ENCODE measurements at places on chromosomes 16 and 17.
A peak's percentile ranks its signal among the peaks of the same experiment; 100 is the strongest.

DNA sequence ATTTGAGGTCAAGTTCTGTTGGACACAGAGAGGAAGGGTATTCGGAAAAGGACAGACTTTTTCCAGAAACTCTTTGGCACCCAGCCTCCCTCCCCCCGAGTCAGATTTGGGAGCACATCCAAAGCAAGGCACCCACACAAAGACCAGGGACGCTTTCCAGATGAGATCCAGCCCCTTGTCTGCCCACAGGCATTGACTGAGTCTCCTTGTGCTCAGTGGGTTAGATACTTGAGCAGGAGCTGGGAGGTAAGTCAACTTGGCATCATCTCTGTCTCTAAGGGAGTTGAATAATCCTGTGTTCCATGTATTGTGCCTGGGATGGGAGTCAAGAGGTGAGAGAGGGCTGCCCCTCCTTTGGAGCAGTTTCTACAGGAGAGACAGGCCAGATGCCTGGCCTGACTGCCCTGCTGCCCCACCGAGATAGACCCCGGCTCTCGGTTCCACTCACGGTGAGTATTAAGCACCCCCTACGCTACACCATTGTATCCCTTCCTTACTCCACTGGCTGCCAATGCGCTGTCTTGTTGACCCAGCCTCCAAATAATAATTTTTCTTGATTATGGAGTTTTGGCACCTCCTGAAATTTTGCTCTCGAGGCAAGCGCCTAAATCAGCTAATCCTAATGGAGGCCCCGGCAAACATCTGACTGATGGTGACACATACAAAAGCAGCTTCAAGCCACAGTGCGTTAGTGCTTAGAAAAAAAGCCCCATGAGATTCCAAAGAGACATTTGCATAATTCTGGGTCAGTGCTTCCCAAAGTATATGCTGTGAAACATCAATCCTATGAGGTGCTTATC lies 29.6 kb upstream of the MAP3K14 start:
- DNase-seq: no peak

GRCh38 chr17:82300228-82300627 lies 17.2 kb downstream of the CD7 start:
- no peak for DNase-seq

- DNase-seq: no peak
Measured at GRCh38 chr17:6304894-6305612, 129.9 kb downstream of the AIPL1 start.

- no peak for DNase-seq
Measured at GRCh38 chr17:58338454-58338840, 9.9 kb upstream of the TSPOAP1 start.

GRCh38 chr17:38982858-38983746 lies 15.9 kb upstream of the FBXO47 start:
- peak; percentile 41 for DNase-seq

DNA sequence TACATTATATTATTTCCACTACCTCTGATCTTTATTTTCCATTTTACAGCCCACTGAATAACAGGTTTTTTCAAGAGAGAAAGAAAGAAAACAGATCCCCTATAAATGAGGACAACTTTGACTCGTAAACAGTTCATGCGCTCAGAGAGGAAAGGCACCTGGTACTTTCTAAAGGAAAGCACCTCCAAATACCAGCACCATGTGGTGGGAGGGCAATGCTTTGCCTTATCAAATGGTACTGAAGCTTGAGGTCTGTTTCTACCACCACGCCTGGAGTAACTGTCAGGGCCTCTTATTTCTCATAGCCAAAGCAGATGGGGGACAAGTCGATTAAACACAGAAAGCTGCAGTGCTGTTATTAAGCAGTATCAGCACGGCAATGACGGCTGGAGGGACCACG lies 510.3 kb upstream of the ZFHX3 start:
- DNase-seq: no peak

DNA sequence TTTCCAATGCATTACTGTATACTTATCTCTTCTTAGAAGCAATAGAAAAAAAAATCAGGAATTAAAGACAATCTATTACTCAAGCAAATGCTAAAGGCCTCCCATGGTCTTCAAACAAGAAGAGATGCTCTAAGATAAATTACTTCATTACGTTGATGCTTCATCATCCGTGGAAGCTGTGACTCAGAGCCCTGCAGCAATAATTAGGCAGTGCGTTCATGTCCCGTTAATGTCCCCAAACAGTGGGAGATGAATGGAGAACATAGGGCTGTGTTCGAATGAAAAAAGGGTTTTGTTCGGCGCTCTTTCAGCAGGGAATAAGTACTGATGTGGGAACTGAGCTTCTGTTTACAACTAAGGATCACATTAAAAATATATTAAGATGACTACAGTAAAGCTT lies 15.9 kb upstream of the PDXDC1 start:
- DNase-seq: no peak

DNA sequence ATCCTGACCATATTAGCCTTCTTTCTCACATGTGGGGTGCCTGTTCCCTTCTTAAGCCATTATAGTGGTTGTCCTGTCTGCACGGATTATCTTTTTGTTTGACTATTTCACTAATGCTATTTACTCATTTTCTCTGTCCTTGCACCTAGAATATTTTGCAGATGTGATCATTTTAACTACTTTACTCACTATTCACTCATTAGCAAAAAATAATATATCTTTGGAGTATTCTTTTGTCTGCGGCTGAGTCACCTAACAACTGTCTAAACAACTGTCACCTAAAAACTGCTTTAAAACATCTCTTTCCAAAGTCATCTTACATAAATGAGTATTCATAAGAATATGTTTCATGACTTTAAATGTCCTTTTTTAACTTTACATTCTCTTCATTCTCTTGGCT lies 87.4 kb downstream of the KCNJ2 start:
- DNase-seq: no peak

GRCh38 chr17:50904518-50905459 lies 38.6 kb upstream of the TOB1 start:
- no peak for DNase-seq

DNA sequence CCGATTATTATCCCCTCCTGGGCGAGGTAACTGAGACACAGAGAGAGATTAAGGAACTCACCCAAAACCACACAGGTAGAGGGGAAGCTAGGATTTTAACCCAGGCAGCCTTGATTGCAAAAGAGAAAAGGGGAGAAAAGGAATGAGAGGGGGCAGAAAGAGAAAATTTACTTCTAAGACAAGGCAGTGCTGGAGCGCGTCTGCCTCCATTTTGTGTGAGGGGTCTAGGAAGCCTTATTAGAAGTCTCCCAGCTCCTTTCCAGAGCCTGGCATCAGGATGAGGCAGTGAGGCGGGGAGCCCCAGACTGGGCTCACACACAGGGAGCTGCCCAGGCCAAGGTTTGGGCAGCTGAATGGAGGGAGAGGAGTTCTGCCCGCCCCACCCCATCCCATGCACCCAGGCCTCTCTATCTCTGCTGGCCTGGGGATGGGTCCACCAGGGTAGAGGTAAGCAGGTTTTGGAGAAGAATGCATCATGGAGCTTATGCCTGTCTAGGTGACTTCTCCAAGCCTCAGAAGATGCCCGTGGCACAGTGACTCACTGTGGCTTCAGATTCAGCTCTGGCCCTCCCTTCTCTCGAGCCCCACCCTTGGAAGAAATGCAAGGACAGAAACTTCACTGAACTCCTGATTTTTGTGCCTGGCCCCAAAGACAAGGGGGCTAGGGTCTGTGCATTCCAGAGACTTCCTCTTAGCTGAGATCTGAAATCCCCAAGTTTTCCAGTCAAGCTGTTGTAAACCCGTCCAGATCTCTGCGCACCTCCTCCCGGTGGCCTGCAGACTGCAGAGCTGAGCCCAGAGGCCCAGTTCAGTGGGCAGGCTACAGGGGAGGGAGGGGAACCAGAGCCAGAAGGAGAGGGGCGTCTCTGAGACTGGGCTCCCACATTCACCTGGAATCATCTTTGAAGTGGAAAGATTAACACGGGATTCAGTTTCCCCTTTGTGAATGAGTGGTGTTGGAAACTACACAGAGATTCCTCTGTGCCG lies 95.1 kb upstream of the CDH5 start:
- no peak for DNase-seq

DNA sequence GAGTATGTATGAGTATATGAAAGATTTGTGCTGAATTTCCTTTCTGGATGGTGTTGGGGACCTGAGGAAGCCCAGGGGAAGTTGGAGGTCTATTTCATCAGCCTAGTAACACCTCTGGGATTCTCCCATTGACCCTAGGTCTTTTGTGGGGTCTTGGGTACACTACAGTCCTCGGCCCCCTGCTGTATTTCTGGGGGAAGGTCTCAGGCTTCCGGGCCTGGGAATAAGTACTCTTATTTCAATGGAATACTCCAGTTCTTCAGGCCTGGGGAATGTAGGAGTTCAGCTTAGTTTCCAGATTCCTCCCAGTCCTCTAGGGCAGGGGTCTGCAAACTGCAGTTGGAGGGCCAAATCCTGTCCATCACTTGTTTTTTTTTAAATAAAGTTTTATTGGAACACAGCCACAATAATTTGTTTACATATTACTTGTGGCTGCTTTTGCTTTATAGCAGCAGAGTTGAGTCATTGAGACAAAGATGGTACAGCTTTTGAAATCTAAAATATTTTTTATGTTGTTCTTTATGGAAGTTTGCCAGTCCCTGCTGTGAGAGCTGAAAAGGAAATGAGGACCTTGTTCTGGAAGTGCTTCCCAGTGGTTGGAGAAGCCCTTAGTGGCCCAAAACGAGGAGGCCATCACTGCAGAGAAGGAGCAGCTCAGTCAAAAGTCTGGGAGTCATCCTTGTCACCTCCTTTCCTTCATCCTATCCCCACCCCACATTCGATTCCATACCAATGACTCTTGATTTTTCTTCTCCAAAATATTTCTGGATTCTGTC lies 142.5 kb upstream of the HS3ST2 start:
- DNase-seq: no peak

DNA sequence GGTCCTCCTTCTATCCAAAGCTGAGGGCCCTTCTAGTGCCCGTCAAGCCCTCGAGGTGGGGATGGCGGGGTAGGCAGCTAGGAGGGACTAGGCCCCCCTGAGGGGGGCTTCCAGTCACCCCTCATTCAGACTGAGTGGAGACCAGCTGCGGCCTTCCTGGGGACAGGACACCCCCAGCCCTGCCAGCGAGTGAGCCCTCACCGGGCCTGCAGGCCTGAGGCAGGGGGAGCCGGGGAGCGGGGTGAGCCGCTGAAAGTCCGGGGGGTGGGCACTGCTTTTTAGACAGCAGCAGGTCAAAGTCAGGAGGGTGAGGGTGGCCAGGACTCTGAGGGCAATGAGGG lies 8.7 kb upstream of the KREMEN2 start:
- DNase-seq: no peak

- no peak for DNase-seq
Measured at GRCh38 chr17:47894498-47895346, 1.3 kb upstream of the SP2 start.

- no peak for DNase-seq
Measured at GRCh38 chr16:15970202-15970601, 20.8 kb downstream of the ABCC1 start.

DNA sequence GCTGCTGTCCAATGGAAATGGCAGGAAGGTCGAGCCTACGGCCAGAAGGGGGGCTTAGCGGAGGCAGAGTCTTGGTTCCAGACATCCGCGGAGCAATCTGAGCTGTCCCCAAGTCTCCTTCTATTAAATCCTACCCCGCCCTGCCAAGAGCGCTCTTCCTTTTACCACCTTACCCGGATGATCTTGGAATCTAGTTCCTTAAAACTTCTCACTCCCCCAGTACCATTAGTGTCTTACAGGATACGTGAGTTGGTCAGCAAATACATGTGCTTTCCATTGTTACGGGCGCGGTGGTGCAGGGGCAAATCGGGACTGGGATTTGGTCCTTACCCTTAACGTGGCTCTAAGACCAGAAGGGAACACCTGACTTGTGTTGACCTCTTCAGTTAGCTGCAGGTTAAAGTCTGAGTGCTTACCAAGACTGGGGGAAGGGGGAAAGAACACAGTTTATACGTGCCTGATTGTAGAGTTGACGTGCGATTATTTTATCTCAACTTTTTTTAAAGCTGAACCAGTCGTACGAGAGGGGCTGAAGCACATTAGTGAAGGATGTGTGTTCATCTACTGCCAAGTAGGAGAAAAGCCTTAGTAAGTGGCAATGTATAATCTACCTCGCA lies 495 bp downstream of the TXNDC17 start:
- no peak for DNase-seq

DNA sequence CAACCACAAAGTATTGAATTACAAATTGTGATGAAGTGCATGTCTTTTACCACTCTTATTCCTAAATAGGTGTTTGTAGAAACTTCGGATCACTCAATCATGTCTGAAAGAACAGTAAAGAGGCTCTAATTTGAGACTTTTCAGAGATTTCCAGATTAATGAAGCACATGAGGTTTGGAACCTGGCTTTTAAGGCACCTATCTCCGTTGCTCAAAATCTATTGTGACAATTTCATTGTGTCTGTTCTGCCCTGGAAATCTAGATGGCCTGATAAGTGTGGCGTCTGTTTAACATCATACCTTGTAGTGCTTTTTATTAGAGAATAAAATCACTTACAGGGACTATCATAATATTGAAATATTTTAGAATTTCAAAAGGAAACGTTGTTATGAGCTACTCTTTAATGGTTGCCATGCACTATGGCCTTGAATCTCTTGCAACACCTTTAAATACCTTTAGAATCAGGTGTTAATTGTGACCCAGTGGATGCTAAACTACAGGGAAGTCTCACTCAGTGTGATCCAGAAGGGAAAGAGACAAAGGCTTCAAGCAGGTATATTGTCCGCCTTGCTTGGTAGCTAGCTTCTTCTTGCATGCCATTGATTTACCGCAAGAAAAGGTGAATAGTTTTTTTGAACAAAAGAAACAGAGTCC lies 210.3 kb downstream of the CNTNAP4 start:
- no peak for DNase-seq

DNA sequence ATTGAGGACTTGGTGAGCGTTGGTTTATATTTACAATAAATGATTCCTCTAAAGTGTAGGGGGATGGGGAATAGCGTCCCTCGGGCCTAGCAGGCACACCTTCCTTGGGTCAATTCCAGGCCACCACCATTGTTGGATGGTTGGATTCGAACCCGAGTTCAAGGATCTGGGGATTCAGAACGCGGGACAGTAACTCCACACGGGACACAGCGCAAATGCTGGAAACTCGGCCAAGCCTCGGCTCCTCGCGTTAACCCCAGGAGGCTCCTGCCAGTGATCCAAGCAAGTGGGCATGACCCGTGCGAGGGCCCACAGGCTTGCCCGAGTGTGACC lies 613 bp downstream of the B9D1 start:
- DNase-seq: no peak

GRCh38 chr16:71467810-71468209 lies 5.8 kb upstream of the ZNF23 start:
- DNase-seq: no peak

All from smooth muscle cell of the brain vasculature (primary cell).